T-helper 17 cell (primary cell): ENCODE measurements at places on chromosomes 7 and 10. TPM values are rescaled to one million over a fixed set of nuclear protein-coding genes. Genes with fewer than 3 reads are reported as not detected.

GNAT3 gene
- not detected for total RNA-seq

DNA sequence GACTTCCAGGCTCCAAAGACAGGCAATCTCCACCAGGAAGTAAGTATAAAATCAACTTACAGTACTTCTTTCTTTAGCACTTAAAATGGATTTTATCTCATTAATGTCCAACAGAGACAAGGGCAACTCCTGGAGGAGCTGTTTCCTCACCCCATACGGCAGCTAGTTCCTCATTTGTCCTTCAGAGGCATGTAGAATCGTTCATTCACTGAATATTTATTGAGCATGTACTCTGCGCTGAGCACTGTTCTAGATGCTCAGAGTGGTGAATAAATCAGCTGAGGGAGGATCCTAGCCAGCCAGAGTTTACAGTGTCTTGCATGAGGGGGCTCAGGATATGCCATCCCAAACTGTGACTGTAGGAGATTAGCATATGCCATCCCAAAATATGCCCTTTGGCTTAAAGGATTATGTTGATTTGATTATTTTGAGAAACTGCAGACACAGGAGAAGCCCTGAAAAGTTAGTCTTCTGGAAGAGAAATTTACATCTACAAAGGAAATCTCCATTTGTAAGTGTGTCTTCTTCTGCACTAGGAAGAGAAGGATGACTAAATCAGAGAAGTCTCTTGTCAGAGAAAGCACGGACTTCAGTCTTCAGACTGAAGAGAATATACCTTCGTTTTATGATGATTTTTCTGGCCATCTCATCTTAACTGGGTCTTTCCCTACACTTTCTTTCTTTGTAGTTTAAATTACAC lies 66.9 kb downstream of the BAMBI start:
- H3K27ac ChIP-seq, result no peak overlapping the region
- H3K4me1 ChIP-seq, result no peaks in the 10 kb centered on the region
- peaks cover 10% of the 10 kb centered on the region for H3K27me3 ChIP-seq
- H3K36me3 ChIP-seq, result no peaks in the 10 kb centered on the region
- DNase-seq, result no peak
- H3K4me3 ChIP-seq, result no peak overlapping the region

DNA sequence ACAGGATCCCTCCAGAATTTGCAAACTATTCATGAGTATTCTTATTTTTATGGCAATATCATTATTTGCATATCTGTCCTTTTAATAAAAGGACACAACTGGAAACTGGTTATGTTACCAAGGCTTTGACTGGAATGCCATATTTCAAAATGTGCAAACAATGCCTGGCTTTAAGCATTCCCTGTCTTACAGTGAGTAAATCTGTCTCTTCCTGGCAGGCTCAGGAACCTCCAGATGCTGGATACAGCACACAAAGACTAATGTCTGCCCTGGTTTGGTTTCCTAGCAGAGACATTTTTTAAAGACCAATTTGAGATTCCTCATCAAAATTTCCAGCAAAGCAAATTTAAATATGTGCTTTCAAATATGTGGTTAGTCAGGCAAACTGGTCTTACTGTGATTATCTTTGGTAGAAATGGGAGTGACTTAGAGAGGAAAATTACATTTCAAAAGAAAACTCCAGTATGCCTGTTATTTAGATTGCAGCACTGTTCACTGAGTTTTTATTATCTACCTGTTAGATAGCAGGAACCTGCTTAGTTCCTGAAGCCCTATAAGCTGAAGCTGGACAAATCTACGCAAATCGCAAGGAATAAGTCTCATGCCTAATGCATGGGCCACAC lies 31.3 kb downstream of the RNF216 start:
- DNase-seq, result no peak
- peaks cover 5% of the 10 kb centered on the region for H3K36me3 ChIP-seq
- H3K27ac ChIP-seq, result no peak overlapping the region
- H3K4me1 ChIP-seq, result peaks cover 3% of the 10 kb centered on the region
- no peak overlapping the region for H3K4me3 ChIP-seq

ADCY1 gene
- not detected for total RNA-seq
